ENCODE measurements at places on chromosomes 11 and 22.

DNA sequence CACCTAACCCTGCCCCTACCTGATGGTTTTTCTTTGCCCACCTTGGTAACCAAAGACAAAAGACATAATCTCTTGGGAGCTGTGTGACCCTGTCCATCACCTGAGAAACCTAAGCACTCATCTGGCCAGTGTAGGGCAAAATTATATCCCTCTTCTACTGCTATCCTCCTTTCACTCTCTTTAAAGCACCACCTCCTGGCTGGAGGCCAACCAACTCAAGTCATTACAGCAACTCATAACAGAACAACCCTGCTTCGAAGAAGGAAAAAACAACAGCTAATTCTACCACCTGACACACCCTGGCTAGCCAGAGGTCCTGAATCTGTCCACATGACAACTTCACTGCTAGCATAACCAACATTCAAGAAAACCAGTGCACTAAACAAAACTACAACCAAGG, 45.5 kb downstream of the GAS2 start:
- no peaks in the 10 kb centered on the region for H3K36me3 ChIP-seq
- H3K27ac ChIP-seq: no peak overlapping the region
- H3K27me3 ChIP-seq: no peaks in the 10 kb centered on the region
- H3K4me3 ChIP-seq: no peak overlapping the region
- no peak for DNase-seq
- peaks cover 5% of the 10 kb centered on the region for H3K4me1 ChIP-seq

- no peaks in the 10 kb centered on the region for H3K27me3 ChIP-seq
- H3K27ac ChIP-seq: no peak overlapping the region
- no peak for DNase-seq
- peaks cover 13% of the 10 kb centered on the region for H3K36me3 ChIP-seq
- H3K4me1 ChIP-seq: peaks cover 62% of the 10 kb centered on the region
- H3K4me3 ChIP-seq: no peak overlapping the region
These were observed 51.8 kb downstream of the TRIOBP start for GRCh38 chr22:37748659-37749058.

GRCh38 chr11:118366287-118366686, 6.9 kb downstream of the UBE4A start:
- H3K27me3 ChIP-seq: no peaks in the 10 kb centered on the region
- no peak overlapping the region for H3K27ac ChIP-seq
- H3K4me1 ChIP-seq: no peaks in the 10 kb centered on the region
- H3K4me3 ChIP-seq: no peak overlapping the region

DNA sequence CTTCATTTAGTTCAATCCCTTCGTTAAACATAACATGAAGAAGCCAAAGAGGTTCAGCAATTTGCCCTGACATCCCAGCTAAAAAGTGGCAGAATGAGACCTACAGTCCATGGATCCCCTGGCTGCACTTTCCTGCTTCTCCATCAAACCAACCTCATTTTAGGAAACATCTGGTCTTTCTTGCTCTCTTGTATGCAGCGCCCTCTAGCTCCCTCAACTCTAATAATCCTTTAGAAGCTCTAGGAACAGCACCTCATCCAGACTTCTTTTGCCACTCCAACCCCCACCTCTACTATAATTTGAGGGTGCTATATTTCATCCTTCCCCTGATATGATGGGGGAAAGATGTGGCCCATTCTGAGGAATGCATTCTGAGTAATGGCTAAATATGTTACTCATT, 7.4 kb downstream of the CNTF start:
- H3K4me3 ChIP-seq: no peak overlapping the region
- no peaks in the 10 kb centered on the region for H3K4me1 ChIP-seq
- no peak overlapping the region for H3K27ac ChIP-seq
- H3K27me3 ChIP-seq: no peaks in the 10 kb centered on the region

- no peak overlapping the region for H3K27ac ChIP-seq
- no peaks in the 10 kb centered on the region for H3K27me3 ChIP-seq
These were observed 1.9 kb downstream of the MS4A10 start for GRCh38 chr11:60786811-60787567.

DNA sequence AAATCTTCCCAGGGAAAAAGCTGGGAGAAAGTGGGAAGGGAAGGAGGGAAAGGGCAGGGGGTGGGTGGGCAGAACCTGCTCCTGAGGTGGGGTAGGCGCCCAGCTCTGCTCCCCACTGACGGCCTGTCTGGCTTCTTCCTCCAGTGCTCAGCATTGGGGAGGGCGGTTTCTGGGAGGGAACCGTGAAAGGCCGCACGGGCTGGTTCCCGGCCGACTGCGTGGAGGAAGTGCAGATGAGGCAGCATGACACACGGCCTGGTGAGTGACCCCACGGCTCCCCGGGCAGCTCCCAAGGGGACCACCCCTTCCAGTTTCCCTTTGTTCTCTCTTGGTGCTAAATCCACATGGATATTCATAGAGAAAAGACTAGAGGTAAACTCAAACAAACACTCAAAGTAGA, 25.9 kb downstream of the SHANK3 start:
- no peak overlapping the region for H3K27ac ChIP-seq
- peaks cover 5% of the 10 kb centered on the region for H3K27me3 ChIP-seq
- peaks cover 5% of the 10 kb centered on the region for H3K4me1 ChIP-seq
- DNase-seq: no peak
- H3K36me3 ChIP-seq: no peaks in the 10 kb centered on the region
- H3K4me3 ChIP-seq: no peak overlapping the region

DNA sequence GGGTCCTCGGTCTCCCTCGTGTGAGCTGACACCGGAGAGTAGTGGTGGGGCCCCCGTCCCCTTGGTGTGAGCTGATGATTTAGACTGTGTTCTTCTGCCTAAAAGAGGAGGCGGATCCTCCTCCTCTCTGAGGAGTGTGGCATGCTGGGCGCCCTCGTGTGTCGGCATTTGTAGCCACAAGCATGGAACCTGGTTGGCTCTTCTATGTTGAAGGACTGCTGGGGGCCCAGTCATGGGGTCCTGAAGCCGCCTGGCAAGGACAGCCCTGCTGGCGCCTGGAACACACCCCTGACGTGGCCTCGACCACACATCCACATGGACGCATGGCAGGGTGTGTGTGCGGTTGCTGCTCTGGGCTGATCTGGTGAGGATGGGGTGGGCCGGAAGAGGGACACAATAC, 50.2 kb downstream of the AP2A2 start:
- no peaks in the 10 kb centered on the region for H3K27me3 ChIP-seq
- DNase-seq: peak; percentile 25
- no peak overlapping the region for H3K4me3 ChIP-seq
- no peaks in the 10 kb centered on the region for H3K4me1 ChIP-seq
- peaks cover 66% of the 10 kb centered on the region for H3K36me3 ChIP-seq
- H3K27ac ChIP-seq: no peak overlapping the region

- no peaks in the 10 kb centered on the region for H3K27me3 ChIP-seq
- DNase-seq: no peak
- H3K27ac ChIP-seq: no peak overlapping the region
- no peak overlapping the region for H3K4me3 ChIP-seq
- no peaks in the 10 kb centered on the region for H3K36me3 ChIP-seq
- H3K4me1 ChIP-seq: peaks cover 16% of the 10 kb centered on the region
These were observed 60.8 kb upstream of the PDE3B start for GRCh38 chr11:14582793-14583192.

- H3K4me3 ChIP-seq: no peak overlapping the region
- no peaks in the 10 kb centered on the region for H3K27me3 ChIP-seq
- H3K36me3 ChIP-seq: no peaks in the 10 kb centered on the region
- peaks cover 19% of the 10 kb centered on the region for H3K4me1 ChIP-seq
These were observed 1.4 kb upstream of the UVRAG start for GRCh38 chr11:75813622-75814039.

- no peaks in the 10 kb centered on the region for H3K27me3 ChIP-seq
- H3K4me1 ChIP-seq: peaks cover 3% of the 10 kb centered on the region
- DNase-seq: peak; percentile 57
- H3K4me3 ChIP-seq: no peak overlapping the region
These were observed 12.5 kb downstream of the L3MBTL2 start for GRCh38 chr22:41217553-41218157.

DNA sequence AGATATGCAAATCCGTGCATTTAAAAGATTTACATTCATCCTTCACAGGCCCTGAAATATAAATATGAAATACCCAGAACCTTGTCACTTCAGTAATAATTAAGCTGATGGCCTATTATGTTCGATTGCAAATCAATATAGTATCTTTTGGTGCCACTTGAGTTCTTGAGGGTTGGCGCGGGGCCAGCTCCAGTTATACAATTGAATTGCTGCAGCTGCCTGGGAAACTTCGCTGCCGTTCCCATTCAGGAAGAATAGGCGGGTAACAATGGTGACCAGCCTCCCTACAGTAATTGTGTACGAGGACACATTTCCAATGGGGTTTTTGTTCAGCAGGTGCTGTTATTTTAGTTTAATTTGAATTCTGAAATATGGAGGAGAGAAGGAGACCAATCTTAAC, 451.2 kb downstream of the INSC start:
- no peak for DNase-seq
- peaks cover 3% of the 10 kb centered on the region for H3K27me3 ChIP-seq
- H3K36me3 ChIP-seq: no peaks in the 10 kb centered on the region
- H3K27ac ChIP-seq: no peak overlapping the region
- no peak overlapping the region for H3K4me3 ChIP-seq

DNA sequence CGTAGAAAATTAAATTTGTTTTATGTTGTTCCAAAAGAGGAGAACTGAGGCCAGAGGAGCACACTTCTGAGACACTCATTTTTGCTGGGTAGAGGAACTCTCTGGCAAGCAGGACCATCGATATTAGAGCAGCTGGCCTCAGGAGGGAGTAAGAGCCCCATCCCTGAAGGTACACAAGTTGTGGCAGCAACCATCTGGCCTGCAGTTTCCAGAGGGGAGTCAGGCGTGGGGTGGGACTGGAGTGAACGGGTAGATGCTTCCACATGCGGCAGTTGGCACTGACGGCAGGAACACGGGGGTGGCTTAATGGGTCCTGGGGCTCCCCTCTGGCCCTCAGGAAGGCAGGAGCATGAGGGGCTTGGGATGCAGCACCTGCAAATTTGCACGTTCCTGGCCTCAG, 13.2 kb upstream of the SSTR3 start:
- no peak overlapping the region for H3K4me3 ChIP-seq
- no peaks in the 10 kb centered on the region for H3K36me3 ChIP-seq
- H3K27me3 ChIP-seq: no peaks in the 10 kb centered on the region
- no peak for DNase-seq
- peaks cover 5% of the 10 kb centered on the region for H3K4me1 ChIP-seq
- H3K27ac ChIP-seq: no peak overlapping the region

DNA sequence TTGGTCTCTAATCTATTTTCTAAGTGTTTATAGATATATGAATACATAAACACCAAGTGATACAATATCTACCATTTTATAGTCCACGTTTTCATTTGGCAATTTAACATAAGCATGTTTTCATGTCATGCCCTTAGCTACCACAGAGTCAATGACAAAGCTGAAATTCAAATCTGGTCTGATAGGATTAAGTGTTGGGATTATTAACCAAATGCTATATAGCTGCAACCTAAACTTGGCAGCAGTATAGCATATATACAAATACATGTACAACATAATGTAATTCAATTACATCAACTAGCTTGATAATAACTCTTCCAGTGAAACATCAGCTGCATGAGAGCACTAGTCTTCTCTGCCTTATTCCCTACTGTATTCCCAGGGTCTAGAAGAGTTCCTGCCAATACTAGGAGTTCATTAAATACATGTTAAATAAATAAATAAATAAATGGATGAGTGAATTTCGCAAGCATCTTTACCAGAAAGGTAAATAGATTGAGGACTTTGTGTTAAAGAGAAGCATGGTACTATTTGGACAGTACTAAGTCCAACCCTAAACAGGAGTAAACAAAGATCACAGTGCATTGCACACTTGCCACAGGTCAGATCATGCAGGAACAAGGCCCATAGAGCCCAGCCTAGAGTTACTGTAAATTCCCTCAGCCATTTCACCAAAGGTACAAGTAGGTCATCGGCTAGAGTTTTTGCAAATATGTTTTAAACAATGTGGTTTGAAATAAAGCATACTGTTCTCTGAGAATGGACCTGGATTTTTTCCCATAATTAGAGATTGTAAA, 12.8 kb downstream of the SAA4 start:
- DNase-seq: no peak
- H3K36me3 ChIP-seq: no peaks in the 10 kb centered on the region
- no peaks in the 10 kb centered on the region for H3K4me1 ChIP-seq
- no peaks in the 10 kb centered on the region for H3K27me3 ChIP-seq

- no peaks in the 10 kb centered on the region for H3K4me1 ChIP-seq
- H3K27ac ChIP-seq: no peak overlapping the region
- no peaks in the 10 kb centered on the region for H3K27me3 ChIP-seq
- H3K4me3 ChIP-seq: no peak overlapping the region
- peak; percentile 73 for DNase-seq
These were observed 123.6 kb upstream of the MTNR1B start for GRCh38 chr11:92845805-92846204.

DNA sequence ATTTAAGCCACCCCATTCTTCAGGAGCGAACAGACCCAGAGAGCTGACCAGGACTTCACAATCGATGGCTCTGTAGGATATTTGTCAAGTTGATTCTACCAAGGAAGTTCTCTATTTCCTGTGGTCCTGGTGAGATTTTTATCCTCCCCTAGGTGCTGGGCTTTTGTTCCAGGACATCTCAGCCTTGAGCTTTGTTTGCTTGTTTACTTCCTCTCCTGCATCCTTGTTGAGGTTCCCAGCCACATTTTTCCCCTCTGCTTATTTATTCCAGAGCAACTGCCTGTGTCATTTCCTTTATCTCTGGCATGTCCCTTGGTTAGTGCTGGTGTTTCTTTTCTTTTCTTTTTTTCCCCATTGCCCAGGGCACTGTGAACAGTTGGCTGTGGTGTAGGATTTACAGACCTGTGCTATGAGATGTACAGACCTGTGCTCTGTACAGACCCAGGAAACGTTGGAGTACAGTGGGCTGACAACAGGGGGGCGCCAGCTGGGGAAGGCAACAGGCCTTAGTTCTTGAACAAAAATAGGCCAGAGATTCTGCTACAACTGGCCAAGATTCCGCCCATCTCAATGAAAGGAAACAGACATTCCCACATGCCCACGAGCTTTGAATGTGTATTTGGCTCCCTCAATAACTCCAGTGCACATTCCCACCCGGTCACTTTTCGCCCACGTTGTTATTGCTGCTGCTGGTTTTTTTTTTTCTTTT, 235.9 kb upstream of the DDI1 start:
- H3K4me1 ChIP-seq: peaks cover 5% of the 10 kb centered on the region
- no peak overlapping the region for H3K4me3 ChIP-seq
- no peak for DNase-seq
- H3K27me3 ChIP-seq: no peaks in the 10 kb centered on the region

DNA sequence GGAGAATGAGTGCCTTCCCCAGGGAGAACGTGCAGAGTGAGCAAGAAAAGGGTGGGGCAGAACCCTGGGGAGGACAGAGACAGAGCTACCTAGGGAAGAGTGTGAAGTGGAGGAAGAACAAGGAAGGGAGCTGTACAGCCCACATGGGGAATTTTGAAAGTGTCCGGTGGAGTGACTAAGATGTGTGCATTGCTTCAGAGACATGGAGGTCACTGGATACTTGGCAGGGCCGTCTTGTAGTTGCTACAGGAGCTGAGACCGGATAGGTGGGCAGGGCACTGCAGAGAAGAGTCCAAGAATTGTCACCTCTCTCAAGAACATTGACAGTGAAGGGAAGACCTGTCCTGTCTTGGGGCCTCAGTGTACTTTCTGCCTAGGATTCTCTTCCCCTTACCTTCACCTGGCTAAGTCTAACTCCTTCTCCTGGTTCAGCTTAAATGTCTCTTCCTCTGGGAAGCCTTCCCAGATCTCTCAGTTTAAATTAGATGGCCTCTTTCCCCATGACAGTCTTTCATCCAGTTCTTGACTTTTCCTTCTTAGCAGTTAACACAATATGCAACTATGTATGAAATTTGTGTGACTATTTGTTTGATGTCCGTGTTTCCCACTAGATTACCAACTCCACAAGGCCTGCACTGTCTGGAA, 9.2 kb upstream of the P2RY6 start:
- peak; percentile 58 for DNase-seq
- peaks cover 16% of the 10 kb centered on the region for H3K4me1 ChIP-seq
- no peaks in the 10 kb centered on the region for H3K27me3 ChIP-seq
- no peaks in the 10 kb centered on the region for H3K36me3 ChIP-seq

GRCh38 chr22:33326540-33327295, 268.5 kb upstream of the SYN3 start:
- H3K36me3 ChIP-seq: no peaks in the 10 kb centered on the region
- H3K27me3 ChIP-seq: no peaks in the 10 kb centered on the region
- peaks cover 3% of the 10 kb centered on the region for H3K4me1 ChIP-seq
- DNase-seq: no peak

Data from trophoblast cell (in vitro differentiated cells and primary cell).